ENCODE measurements at places on chromosomes 4 and X. TPM values are rescaled to one million over a fixed set of nuclear protein-coding genes. Genes with fewer than 3 reads are reported as not detected.

The ANAPC10 gene
- polyA plus RNA-seq = 23.1 TPM

The APBB2 gene
- 59.3 TPM for polyA plus RNA-seq

The DIAPH2 gene
- polyA plus RNA-seq = 7.8 TPM

GRCh38 chr4:118729287-118730286 lies 44.4 kb downstream of the METTL14 start:
- DNase-seq = no peak

- no peak for DNase-seq
Observed at GRCh38 chr4:6563935-6564645, 10.9 kb upstream of the MAN2B2 start.

GRCh38 chr4:185936650-185937376 lies 124.8 kb upstream of the SORBS2 start:
- no peak for DNase-seq

DNA sequence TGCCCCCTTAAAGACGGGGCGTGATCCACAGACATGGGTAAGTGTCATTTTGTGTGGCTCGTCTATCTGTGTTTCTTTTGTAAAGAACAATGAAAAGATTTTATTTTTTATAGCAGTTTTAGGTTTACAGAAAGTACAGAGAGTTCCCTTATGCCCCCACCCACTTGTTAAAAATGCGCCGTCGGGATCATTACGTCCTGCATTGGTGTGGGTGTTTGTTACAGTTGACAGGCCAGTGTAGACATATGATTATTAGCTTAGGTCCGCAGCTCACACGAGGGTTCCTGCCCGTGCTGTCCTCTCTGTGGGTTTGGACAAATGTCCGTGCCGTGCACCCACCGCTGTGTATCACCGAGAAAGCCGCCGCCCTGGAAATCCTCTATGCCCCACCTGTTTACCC lies 50.5 kb downstream of the RGS12 start:
- DNase-seq = no peak

DNA sequence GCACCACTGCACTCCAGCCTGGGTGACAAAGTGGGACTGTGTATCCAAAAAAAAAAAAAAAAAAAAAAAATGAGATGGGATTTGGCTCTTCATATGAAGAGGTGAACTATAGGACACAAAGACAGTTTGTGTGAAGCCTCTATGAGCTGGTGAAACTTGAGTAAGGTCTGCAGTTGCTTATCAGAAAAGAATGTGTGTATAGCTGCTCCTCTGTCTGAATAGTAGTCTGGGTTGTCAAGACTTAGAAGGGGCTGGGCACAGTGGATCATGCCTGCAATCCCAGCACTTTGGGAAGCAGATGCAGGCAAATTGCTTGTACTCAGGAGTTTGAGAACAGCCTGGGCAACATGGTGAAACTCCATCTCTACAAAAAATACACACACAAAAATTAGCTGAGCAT lies 82.8 kb downstream of the ARSF start:
- no peak for DNase-seq

DNA sequence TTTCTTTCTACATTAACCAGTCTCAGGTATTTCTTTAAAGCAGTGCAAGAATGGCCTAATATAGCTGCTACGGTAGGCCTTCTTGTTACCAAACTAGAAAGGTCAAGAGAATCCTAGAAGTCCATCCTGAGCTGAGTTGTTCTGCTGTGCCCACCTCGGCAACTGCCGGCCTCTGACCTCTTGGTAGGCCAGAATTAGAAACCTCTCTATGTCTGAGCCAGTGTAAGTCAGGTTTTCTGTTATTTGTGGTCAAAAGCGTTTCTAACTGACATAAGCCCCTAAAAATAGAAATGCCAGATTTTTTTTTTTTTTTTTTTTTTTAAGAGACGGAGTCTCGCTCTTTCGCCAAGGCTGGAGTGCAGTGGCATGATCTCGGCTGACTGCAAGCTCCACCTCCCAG lies 43.1 kb downstream of the SOWAHB start:
- DNase-seq = no peak

- DNase-seq = no peak
Observed at GRCh38 chrX:29422034-29422433, 793.3 kb upstream of the MAGEB2 start.

- DNase-seq = no peak
Observed at GRCh38 chrX:99795495-99795894, 614.6 kb downstream of the PCDH19 start.

GRCh38 chr4:120773641-120774040 lies 148.9 kb downstream of the PRDM5 start:
- no peak for DNase-seq

DNA sequence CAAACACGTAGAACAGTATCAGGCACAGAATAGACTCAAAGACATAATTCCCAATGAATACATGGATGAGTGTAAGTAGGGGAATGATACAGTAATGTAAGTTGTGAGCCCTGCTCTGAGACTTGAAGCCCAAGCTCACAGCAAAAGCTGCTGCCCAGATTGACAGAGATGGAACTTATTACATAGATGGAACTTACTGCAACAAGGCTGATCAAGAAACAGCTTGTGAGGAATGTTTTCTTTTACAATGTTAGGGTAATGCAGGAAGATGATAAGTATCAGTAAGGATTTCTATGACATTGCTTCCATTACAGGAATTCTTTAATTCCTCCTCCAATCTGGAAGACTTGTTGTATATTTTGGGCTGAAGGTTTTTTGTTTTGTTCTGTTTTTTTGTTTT lies 278.4 kb downstream of the IL15 start:
- no peak for DNase-seq

- no peak for DNase-seq
Observed at GRCh38 chr4:122832732-122833131, 6.1 kb downstream of the FGF2 start.
